ENCODE measurements at places on chromosomes 3 and 15. TPM values are rescaled to one million over a fixed set of nuclear protein-coding genes. Genes with fewer than 3 reads are reported as not detected.

- DNase-seq, result no peak
Observed at GRCh38 chr3:69568951-69569350, 170.3 kb upstream of the MITF start.

- no peak for DNase-seq
Observed at GRCh38 chr3:78666470-78666800, 1101.4 kb downstream of the ROBO1 start.

GRCh38 chr3:107065094-107065861, 312.0 kb upstream of the CCDC54 start:
- peak; percentile 26 for DNase-seq

GRCh38 chr3:169929830-169930519, 18.6 kb downstream of the SAMD7 start:
- no peak for DNase-seq

GRCh38 chr3:38992117-38992760, 59.5 kb downstream of the SCN11A start:
- no peak for DNase-seq

GRCh38 chr3:129240436-129240835, 9.0 kb upstream of the COPG1 start:
- no peak for DNase-seq

DNA sequence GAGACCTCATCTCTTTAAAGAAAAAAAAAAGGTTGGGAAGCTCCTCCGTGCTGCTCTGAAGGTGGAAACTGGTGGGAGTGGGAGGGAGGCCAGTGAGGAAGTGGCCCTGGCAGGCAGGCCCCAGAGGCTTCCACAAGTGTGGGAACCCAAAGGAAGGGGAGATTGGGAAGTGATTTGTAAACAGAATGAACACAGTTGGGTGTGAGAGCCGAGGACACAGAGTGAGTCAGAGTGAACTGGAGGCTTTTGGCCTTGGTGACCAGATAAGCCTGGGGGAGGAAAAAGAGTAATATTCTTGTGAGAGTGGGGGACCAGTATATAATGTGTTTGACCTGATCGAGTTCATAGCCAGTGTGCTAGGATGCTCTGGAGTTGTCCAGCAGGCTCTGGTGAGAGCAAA, 23.0 kb downstream of the MKRN2 start:
- DNase-seq, result no peak

DNA sequence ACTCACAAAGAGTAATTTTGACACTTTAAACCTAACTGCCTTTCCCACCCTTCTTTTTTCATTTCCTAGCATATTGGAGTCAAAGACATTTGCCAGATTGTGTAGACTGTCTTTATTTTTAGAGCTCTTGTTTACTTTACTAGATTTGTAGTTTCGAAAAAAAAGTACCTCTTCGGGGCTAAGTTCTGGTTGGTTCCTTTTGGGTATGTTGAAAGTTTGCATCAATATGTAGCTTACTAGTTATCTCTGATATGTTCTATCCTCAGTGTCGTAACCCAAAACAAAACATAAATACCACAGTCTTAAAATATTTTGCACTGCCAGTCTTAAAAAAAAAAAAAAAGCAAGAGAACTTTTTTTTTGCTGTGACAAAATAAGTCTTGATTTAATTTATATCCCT, 52.2 kb downstream of the REC114 start:
- DNase-seq, result no peak

GRCh38 chr15:50057905-50058639, 61.0 kb downstream of the ATP8B4 start:
- peak; percentile 43 for DNase-seq

GRCh38 chr3:61776390-61776789, 215.0 kb downstream of the PTPRG start:
- DNase-seq, result no peak

GRCh38 chr3:159123877-159124276, 322.0 kb downstream of the MFSD1 start:
- no peak for DNase-seq

- no peak for DNase-seq
Observed at GRCh38 chr3:72280876-72281275, 495.9 kb upstream of the PROK2 start.

DNA sequence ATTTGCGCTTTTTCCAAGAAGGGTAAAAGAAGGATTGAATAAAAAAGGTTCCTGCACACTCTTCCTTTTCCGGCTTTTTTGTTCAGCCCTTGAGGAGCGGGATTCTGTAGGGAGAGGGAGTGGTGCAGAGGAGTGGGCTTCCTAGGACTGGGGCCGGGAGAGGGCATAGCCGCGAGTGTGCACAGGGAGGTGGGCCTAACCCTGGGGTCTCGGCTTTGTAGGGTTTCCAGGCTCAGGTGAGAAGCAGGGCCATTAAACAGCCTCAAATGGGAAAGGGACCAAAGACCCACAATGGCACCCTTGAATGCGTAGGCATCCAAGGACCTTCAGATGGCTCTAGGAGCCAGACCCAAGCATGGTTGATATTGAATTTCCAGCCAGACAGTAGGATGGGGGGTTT, 35.4 kb upstream of the RAB6B start:
- DNase-seq, result no peak

- no peak for DNase-seq
Observed at GRCh38 chr3:65908588-65908987, 130.1 kb downstream of the MAGI1 start.

DNA sequence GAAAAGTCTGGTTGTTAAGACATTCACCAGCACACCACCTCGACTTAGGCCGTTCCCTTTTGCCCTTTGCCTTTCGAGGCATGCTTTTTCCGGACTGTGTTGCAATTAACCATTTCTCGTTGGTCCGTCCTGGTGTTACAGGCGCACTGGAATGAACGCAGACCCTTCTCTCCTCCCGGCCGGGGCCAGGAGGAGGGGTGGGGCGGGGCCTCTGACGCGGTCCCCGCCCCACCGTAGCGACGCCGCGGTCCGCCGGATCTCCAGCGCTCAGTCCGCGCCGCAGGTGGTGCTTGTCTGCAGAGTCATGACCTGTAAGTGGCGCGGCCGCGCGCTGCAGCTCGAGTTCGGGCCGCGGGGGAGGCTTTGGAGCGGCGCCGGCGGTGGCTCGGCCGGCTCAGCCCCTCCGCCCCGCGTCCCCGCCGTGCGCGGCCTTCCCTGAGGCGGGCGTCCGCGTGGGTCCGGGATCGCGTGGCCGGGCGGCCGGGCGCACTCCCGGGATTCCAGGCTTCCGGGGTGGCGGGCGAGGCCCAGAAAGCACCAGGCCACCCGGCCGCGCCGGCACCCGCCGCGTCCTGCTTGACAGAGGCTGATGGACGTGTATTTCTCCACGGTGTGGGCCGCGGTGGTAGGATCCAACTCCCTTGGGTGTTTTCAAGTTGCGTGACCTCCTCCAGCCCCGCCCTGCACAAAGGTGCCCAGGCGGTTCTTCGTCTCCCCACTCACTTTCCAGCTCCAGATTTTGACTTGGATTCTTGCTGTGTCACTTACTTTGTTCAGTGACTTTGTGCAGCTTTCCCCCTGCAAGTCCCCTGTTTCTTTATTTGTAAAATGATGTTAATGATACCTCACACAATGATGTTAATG, at the start of gene NIT2:
TSS of gene NIT2 (plus strand) at position 270 of the 864 bp plus-strand sequence. CDS start at position 305, 35 bp downstream.
- peak; percentile 92 for DNase-seq

DNA sequence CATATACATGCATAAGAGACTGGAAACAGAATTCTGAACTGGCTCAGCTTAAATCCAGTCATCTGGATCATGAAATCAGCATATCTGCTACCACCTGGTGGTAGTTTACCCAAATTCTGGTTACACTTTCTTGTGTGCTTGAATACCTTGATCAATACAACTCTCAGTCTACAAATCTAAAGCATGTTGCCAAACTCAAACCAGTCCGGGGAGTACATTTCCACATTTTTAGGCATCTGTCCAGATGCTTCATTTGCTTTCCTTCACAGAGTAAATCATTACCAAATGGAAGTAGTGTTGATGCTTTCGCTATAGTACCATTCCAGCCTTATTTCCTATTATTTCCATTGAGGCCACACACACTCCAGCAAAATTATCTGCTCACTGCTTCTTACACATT, 126.4 kb downstream of the P2RY1 start:
- DNase-seq, result no peak

DNA sequence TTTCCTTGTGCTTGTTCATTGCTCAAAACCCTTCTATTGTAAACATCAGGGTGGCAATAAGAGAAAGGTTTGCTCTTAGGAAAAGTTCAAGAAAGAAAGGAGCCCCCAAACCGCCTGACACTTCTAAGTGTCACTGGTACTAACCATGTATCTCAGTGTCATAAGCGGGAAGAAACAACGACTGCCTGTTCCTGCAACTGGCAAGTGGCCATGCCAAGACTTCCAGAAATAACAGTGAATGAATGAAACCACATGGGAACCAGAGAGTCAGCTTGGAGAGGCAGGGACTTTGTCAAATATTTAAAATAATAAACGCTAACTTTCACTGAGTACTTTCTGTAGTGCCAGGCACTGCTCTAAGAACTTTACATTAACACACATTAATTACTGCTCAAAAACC, 1.1 kb downstream of the PLSCR2 start:
- DNase-seq, result no peak

DNA sequence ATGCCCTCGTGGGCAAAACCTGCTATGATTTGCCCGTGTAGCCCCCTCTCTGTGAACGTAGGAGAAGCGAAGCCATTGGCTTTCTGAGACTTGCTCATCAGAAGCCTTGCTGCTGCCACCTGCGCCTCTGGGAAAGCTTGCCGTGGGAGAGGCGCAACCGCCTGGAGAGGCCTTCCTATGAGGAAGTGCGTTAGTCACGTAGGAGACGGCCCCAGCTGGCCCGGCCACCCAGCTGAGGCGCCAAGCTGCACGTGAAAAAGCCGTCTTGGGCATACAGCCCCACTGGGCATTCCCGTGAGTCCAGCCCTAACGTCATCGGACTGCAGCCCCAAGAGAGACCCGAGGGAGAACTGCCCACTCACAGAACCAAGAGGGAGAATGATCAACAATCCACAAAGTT, 49.1 kb upstream of the TJP1 start:
- DNase-seq, result no peak

- no peak for DNase-seq
Observed at GRCh38 chr3:8848696-8849131, 79.3 kb upstream of the OXTR start.

DNA sequence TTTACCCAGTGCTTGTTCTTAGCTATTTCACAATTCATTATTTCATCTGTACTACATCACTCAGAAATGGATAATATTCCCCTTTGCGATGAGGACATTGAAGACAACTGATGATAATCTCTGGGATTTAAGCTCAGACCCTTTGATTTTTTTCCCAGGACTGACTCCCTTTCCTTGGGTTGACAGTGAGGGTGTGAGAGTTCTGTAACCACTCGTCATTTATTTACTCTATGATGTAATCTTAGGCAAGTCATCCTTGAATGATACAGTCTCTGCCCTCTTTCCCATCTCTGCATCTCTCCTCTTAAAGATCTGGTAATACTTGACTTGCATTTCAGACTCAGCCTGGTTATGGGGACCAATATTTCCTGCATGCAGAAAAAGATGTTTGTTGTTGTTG, 1041.7 kb downstream of the AGBL1 start:
- DNase-seq, result no peak

GRCh38 chr3:4824926-4825325, 154.3 kb upstream of the BHLHE40 start:
- DNase-seq, result no peak

DNA sequence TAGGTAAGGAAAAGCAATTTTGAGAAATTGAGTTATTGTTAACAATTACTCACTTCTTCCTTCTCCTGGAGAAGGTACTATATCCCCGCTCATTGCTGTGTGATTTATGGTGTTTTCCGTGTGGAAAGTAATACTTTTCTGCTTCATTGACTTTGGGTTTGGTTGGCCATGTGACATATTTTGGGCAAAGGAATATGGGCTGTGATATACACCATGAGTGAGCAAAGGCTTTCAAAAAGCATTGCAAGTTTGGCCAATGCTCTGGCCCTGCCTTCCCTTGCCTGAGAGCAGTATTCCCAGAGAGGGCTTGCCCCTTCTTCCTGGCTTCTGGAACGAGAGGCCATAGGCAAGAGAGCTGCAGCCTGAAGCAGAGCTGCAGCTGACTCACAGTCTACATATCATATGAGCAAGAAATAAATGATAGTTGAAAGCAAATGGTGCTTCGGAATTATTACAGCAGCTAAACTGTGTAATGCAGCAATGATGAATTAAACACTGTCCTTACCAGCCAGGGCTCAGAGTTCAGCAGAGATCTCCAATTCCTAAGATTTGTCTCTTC, 216.8 kb upstream of the CD96 start:
- no peak for DNase-seq

- peak; percentile 45 for DNase-seq
Observed at GRCh38 chr15:93121107-93121506, 32.1 kb upstream of the RGMA start.

DNA sequence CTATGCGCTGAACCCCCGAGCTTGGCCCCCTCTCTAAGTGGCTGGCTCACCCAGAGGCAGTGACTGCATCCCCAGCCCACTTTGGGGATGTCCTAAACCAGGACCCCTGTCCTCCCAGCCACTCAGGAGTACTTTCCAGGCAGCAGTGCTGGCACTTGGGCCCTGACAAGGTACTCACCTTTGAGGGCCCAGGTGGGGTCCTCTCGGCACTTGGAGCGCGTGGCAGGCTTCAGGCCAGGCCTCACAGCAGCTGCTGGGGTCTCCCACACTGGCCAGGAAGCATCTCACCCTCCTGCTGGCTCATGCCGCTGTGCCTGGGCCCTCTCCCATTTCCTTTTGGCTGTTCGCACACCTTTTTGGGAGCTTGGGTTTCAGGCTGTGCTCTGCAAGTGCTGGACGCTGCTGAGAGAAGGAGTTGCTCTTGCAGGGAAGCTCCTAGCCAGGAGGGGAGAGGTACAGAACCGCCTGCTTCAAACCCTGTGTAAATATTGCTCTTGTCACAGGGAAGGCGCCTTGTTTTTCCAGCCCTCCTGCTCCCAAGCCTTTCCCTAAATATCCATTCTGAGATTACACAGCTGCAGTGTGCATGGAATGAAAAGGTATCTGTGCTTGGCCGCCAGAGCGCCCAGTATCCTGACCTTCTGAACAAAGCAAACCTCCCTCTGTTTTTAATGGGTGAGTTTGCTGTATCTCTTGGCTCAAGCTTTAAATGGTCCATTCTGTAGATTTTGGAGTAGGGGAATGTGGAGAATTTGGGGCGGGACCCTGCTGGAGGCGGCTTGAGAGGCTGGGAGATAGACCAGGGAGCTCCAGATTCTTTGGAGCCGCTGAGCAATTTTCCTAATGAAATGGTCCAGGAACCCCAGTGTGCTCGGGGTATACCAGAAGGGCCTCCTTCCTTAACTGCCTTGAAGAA, 45.6 kb downstream of the DNASE1L3 start:
- DNase-seq, result peak; percentile 54

The GOLGA6L4 gene
- total RNA-seq, result 0.28 TPM

The VWA5B2 gene
- total RNA-seq, result 1.0 TPM

The GRAMD1C gene
- 1.6 TPM for total RNA-seq

The TAGLN3 gene
- total RNA-seq, result 19.1 TPM

The FHIT gene
- 2.2 TPM for total RNA-seq

The GP5 gene
- not detected for total RNA-seq

The KLHL6 gene
- not detected for total RNA-seq

The PHLDB2 gene
- 93.4 TPM for total RNA-seq

The ZNF385D gene
- 0.20 TPM for total RNA-seq

The PRR20G gene
- total RNA-seq, result not detected

The CSTA gene
- not detected for total RNA-seq

The TSC22D2 gene
- total RNA-seq, result 37.1 TPM

The P2RY13 gene
- total RNA-seq, result not detected

Data from SJCRH30 (cell line).